NCI-H2081 treated with DMSO at 0.1 percent for 48 hours (cell line): ENCODE measurements at places on chromosomes 7 and 10.

- DNase-seq = no peak
Measured at GRCh38 chr10:97175586-97175985, 10.2 kb downstream of the SLIT1 start.

DNA sequence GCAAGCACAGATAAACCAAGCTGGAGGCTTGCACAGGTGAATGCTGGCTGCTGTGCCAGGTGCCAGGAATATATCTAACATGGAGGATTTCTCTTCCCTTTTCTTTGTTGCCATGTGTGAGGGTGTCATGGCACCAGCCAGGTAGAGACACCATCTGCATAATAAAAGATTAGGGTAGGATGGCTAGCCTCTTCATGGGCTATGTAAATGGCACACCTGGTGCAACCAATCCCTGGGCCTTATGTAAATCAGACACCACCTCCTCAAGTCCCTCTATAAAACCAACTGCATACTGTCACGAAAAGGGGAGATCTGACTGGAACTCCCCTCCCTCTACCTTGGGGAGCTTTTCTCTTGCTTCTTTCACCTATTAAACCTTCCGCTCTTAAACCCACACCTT is 322.5 kb upstream of the POM121L12 start:
- no peak for DNase-seq

GRCh38 chr10:48951707-48952106 is 12.1 kb upstream of the LRRC18 start:
- no peak for DNase-seq

- peak; percentile 10 for DNase-seq
Measured at GRCh38 chr10:12766223-12766622, 235.3 kb downstream of the CCDC3 start.

DNA sequence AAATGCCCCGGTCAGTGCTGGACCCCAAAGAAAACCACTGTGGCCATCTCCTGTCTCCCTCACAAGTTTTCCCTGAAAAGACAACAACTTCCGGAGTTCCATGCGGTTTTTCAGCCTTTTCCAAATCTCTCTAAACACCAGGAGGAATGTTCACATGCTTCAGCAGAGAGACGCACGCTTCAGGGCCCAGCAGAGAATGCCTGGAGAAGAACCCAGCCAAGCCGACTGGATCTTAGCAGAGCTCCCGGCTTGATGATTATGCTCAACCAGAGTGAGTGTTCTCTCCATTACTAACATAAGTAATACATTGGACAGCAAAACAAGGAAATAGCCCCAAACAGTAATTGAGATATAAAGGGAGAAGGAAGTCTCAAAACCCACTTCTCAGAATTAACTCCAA is 17.9 kb downstream of the PRKCQ start:
- DNase-seq = no peak

GRCh38 chr10:132036887-132037675 is 28.7 kb upstream of the JAKMIP3 start:
- DNase-seq = no peak

GRCh38 chr7:1892011-1892965 is 222.2 kb downstream of the ELFN1 start:
- no peak for DNase-seq

GRCh38 chr10:110425684-110426293 is 71.9 kb upstream of the DUSP5 start:
- DNase-seq = no peak

GRCh38 chr7:133836666-133837065 is 290.5 kb upstream of the LRGUK start:
- peak; percentile 12 for DNase-seq

GRCh38 chr7:27905951-27906350 is 166.0 kb downstream of the TAX1BP1 start:
- no peak for DNase-seq

- no peak for DNase-seq
Measured at GRCh38 chr7:129784437-129784782, 168.3 kb downstream of the UBE2H start.

DNA sequence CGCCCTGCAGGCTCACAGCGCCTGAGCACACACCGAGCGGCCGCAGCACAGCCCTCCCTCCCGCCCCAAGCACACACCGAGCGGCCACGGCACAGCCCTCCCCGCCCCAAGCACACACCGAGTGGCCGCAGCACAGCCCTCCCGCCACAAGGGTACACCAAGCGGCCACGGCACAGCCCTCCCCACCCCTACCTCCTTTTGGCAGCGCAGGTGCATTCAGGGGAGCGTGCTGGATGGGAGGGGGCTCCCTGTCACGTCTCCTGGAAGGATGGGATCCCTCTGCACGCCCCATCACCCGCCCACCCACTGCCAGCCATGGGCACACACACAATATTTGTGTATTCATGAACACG is 482.6 kb downstream of the DNAJB6 start:
- DNase-seq = no peak

DNA sequence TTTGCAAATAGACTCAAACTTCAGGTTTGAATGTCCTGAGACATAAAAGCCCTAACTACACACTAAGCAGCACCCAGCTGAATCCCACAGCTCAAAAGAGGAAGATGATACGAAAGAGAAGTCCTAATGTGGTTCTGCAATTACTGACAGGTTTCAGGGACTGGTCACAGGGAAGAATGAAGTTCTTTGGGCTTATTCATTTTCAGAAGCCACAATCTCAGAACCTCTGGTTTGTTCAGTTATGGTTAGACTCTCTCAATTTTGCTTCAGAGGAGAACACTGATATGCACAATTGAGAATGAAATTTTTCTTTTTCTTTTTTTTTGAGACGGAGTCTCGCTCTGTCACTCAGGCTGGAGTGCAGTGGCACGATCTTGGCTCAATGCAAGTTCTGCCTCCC is 94.6 kb upstream of the FAM180A start:
- DNase-seq = no peak

GRCh38 chr10:100724531-100725027 is 20.8 kb upstream of the PAX2 start:
- no peak for DNase-seq

DNA sequence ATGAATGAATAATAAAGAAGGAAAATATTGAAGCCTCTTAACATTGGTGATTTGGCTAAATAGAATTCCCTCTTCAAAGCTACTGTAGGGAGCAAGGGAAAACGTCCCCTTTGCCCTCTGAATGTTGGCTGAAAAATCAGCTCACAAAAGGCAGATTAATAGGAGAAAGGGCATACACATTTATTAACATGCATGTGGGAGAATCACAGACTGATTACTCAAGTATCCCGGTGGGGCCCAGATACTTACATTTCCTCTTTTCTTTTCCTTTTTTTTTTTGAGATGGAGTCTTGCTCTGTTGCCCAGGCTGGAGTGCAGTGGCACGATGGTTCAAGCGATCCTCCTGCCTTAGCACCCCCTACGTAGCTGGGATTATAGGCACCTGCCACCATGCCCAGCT is 68.5 kb downstream of the HK1 start:
- no peak for DNase-seq

GRCh38 chr7:152591976-152592375 is 84.0 kb downstream of the XRCC2 start:
- no peak for DNase-seq

DNA sequence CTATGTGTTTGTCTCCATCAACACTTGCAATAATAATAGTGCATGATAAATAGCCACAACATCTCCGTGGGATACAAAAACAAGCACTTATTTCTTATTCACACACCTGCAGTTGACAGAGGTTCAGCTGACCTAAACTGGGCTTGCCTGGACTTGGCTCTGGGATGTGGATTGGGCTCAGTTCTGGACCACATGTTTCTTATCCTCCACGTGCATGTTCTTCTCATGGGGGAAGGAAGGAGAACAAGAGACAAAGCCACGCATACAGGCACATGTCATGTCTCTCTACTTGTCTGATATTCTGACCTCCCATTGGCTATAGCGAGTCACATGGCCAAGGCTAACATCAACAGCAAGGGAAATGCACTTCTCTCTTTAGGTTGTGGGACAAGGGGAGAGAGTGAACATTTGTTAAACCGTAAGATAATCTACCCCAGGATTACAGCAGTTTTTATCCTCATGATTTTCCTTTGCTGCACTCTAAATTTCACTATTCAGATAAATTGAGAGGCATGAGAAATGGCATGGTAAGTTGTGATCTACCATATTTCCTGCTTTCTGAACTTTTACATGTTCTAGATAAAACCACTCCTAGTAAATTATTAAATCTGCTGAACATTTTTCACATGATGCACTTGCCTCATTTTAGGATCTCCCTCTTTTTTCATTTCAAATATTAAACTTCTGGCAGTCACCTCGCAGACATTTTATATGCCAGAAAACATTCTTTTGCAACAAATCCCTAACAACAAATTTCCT is 33.7 kb downstream of the CFAP58 start:
- DNase-seq = no peak

DNA sequence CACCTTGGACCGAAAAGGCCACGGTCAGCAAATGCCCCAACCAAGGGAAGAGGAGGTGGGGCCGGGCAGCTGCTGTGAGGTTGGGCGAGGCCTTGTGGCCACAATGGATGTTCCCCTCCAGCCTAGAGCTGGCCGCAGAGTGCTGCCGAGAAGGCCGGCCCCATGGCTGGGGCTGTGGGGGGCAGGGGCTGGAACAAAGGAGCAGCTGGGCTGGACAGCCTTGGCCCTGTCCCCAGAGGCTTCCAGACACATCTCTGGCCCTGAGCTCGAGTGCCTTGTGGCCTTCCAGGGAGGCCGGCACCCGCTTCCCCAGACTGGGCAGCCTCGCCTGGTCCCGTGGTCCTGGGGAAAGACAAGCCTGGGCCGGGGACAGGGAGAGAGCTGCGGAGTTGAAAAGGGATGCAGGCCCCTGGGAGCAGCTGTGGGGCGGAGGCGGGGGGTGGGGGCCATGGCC is 88.0 kb downstream of the PDGFA start:
- no peak for DNase-seq

DNA sequence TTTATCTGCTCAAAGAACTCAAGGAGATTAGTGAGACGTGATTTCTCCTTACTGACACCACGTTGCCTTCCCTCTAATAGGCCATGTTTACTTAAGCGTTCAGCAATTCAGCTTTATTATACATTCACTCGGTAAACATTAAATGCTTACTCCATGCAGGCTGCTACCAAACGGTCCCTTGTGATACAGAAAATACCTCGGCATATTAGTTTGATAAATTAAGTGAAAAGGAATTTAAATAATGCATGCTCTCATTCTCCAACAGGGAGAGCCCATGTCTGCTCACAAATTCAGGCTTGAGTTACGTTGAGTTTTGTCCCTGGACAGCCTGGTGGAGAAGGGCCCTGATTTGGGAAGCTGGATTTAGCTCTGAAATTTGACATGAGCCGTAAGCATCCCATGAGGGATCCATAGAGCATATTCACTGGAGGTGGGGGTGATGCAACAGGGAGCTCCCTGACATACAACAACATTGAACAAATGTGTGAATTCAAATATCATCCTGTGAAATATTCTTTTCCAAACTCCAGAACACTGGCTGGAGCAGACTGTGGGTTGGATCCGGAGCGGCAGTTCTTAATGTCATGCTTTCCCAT is 86.3 kb downstream of the TBXAS1 start:
- DNase-seq = no peak

GRCh38 chr7:13165854-13166253 is 478.4 kb downstream of the ARL4A start:
- DNase-seq = no peak

- no peak for DNase-seq
Measured at GRCh38 chr7:134245253-134245652, 71.5 kb downstream of the SLC35B4 start.

DNA sequence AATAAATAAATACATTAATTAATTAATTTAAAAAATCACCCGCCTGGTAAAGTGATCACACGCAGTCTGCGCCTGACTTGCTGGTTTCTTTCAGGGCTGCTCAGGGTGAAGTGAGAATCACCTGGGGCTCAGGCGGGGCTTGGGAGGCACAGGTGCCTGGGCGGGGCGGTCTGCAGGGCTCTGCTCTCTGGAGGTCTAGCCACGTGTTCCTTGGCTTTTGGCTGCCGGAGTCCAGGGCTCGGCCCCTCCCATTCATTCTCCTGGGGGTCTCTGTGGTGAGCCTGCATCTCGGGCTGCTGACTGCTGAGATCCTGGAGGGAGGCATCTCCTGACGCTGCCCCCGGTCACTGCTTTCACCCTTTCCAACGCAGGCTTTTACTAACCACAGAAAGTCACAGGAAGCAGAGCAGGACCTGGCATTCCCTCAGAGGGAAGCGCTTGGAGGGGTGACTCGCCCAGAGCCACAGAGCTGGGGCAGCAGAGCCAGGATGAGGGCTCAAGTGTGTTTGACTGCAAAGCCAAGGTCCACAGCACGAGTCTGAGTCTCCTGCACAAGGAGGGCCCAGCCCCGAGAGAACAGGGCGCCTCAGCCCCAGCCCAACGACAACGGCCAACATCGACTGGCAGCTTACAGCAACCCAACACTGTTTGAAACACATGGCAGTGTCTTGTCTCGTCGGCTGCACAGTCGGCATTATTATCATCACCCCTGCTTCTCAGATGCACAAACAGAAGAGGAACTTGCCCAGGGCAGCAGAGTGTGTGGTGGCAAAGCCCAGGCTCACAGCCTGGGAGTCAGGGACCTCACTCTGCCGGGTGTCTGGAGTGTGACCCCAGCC is 22.4 kb upstream of the MNX1 start:
- no peak for DNase-seq

DNA sequence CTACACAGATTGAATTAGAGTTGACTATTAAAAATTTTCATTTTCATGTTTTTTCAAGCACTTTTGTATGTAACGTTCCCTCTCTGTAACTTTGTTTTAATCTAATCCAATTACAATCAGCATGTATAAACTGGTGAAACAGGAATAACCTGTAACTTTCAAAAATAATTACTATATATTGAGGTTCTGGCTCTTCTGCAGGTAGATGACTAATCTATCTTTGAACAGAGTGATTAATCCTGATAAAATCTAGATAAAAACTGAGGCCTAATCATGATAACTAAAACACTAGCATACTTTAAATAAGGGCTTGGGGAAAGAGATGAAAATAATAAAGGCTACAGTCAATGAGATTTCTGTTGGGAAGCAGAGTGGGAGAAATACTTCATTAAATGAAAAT is 101.6 kb upstream of the KCND2 start:
- DNase-seq = no peak

GRCh38 chr10:73906524-73907447 is 4.1 kb upstream of the PLAU start:
- no peak for DNase-seq

- DNase-seq = peak; percentile 58
Measured at GRCh38 chr10:16828114-16828568, 10.9 kb upstream of the RSU1 start.

- no peak for DNase-seq
Measured at GRCh38 chr10:106310596-106310995, 853.9 kb downstream of the SORCS1 start.

GRCh38 chr10:88522715-88523114 is 60.4 kb downstream of the RNLS start:
- DNase-seq = no peak

- DNase-seq = no peak
Measured at GRCh38 chr10:10804998-10805740, 212.5 kb upstream of the CELF2 start.
